Right kidney (tissue), 9 donors: ENCODE measurements at places on chromosomes 2 and 18.

GRCh38 chr2:111930875-111931274, 32.5 kb downstream of the MERTK start:
- DNase-seq, result no peak

- DNase-seq, result no peak
Measured at GRCh38 chr2:10792660-10793400, 19.8 kb downstream of the PDIA6 start.

GRCh38 chr18:79566771-79567431, 112.7 kb upstream of the CTDP1 start:
- DNase-seq, result no peak

DNA sequence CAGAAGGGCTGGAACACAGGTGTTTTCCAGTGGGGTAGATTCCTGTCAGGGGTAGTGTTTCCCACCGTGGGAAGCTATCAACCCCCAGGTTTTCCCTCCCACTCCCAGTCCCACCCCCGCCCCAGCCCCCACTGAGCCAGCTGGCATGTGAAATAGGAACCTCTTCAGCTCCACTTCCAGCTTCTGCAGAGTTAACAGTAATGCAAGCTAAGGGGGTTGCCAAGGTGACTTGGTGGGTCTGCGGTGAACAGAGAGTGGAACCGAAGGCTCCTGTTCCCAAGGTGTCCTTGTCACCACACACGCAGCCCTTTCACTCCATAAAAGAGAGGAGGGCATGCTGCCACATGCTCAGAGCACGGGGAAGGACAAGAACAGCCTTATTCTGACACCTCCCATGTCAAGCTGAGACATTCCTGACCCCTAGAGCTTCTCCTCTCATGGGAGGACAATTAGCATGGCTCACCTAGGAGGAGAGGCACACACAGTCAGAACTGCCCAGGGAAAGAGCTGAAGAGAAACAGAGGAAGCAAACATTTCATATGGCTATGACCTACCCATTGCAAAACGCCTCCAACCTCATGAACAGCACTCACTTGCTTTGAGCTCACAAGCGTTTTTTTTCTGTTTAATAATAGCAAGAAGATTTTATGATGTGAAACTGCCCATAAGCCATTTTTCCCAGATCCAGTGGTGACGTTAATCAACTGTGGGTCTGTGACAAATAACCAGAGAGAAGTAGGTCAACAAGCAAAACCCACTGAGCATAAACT, 39.8 kb upstream of the TBC1D8 start:
- DNase-seq, result peak; percentile 27

- DNase-seq, result no peak
Measured at GRCh38 chr2:240704651-240705050, 13.0 kb downstream of the AQP12A start.

DNA sequence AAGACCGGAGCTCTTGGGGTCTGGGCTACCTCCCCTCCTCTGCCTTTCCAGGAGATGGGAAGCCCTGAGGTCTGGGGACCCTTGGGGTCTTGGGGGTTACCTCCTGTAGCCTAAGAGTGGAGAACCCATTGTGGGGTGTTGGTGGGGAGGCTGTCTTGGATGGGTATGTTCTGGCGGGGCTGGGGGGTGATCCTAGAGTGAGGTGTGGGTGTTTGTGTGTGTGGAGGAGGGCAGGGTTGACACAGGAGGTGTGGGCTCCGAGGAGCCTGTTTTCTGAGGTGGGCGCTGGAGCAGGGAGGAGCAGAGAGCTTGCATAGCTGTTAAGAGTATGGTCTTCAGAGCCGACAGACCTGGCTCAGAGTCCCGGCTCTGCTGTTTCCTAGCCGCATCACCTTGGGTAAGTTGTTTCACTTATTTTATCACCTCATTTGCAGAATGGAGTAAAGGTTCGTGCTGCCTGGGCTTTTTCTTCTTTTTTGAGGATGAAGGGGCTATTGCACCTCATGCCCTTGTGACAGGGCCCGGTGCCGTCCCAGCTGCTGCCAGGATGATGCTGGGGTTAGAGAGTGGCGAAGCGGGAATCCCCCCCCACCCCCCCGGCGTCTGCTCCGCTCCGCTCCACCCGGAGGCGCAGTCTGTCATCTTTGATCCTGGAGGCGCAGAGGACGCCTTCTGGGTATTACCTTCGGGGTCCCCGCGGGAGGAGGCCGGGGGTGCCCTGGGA, 17.2 kb downstream of the TET3 start:
- DNase-seq, result no peak

- no peak for DNase-seq
Measured at GRCh38 chr18:6679201-6679600, 50.3 kb upstream of the ARHGAP28 start.

- DNase-seq, result no peak
Measured at GRCh38 chr2:181036848-181037603, 56.6 kb downstream of the UBE2E3 start.

DNA sequence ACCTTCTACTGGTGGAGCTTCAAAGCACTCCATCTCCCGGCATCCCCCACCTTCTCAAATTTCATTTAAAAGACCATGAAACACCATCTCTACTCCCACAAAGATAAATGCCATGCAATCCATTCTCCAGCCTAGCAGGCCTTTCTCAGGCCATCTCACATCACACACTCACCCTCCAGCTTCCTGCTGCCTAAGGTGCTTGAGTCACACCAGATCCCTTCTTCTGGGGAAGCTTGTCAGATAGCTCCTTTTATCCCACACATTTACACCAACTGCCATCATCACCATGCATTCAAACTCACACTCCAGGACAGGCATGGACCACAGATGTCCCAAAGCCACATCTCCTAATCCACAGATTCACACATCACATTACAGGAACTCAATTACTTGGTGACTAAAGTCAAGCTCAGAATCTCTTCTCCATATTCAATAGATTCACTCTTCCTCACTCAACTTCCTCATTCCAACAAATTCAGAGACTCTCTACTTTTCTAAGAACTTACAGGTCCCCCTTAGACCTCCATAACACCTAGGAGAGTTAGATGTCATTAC, 292.5 kb downstream of the TNS1 start:
- DNase-seq, result no peak

DNA sequence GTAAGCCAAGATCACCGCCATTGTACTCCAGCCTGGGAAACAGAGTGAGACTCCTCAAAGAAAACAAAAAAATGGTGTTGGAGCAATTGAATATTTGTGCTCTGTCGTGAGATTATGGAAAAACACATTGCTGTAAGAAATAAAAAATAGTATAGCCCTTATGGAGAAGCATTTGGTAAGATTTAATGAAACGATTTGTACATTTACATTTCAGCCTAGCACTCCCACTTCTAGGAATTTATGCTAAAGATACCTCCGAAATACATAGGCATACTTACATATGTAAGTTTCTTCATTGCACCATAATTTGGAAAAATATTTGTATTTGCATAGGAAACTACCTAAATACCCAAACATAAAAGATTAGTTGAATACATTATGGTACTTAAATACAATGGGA, 8.7 kb upstream of the DTNB start:
- DNase-seq, result no peak

- no peak for DNase-seq
Measured at GRCh38 chr18:12281861-12282260, 26.2 kb upstream of the TUBB6 start.

- DNase-seq, result no peak
Measured at GRCh38 chr2:174090476-174090875, 125.3 kb upstream of the SP3 start.

GRCh38 chr2:43106559-43107527, 119.6 kb downstream of the ZFP36L2 start:
- DNase-seq, result no peak

GRCh38 chr18:54094474-54094873, 130.0 kb downstream of the MBD2 start:
- DNase-seq, result no peak

DNA sequence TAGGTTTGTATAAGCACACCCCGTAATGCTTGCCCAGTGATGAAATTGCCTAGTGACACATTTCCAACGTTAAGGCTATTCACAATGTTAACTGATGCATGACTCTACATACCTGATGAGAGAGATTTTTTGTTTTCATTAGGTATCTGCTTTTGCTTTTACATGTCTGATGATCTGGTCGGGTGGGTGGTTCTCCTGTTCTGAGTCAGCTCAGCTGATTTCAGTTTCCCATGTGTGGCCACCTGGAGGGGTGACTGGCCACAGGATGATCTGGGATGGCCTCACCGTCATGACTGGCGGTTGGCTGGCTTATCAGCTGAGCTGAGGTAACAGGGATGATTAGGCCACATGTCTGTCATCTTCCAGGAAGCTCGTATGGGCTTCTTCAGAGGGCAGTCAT, 33.8 kb upstream of the ACYP2 start:
- no peak for DNase-seq

GRCh38 chr2:49021271-49021670, 133.0 kb downstream of the FSHR start:
- DNase-seq, result no peak

DNA sequence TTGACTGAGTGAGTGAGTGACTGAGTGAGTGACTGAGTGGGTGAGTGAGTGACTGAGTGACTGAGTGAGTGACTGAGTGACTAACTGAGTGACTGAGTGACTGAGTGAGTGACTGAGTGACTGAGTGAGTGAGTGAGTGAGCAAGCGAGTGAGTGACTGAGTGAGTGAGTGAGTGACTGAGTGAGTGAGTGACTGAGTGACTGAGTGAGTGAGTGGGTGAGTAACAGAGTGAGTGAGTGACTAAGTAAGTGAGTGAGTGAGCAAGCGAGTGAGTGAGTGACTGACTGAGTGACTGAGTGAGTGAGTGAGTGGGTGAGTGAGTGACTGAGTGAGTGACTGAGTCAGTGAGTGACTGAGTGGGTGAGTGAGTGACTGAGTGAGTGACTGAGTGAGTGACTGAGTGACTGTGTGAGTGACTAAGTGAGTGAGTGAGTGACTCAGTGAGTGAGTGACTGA, 11.9 kb downstream of the MAL start:
- DNase-seq, result no peak

DNA sequence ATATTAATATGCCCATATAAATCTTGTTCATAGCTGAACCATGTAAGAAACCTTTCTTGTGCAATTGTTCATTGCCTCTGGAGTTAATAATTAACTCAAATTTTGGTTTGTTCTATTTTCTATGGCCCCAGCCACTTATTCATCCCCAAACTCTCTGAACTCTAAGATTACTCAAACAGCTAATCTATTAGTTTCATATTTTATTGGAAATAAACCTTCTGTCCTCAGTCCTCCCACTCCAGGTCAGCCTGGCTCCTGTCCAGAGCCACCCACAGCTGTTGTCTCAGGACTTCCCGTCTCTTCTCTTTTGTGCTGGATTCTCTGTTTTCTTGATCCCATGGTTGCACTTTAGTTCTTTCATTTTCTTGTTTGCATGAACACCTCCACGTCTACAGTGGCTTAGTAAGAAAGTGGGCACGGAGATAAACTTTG, 4.4 kb upstream of the RNF103 start:
- DNase-seq, result no peak

- no peak for DNase-seq
Measured at GRCh38 chr2:149877913-149878312, 290.3 kb upstream of the MMADHC start.

GRCh38 chr2:131641414-131642206, 113.9 kb downstream of the CCDC74A start:
- DNase-seq, result peak; percentile 10

DNA sequence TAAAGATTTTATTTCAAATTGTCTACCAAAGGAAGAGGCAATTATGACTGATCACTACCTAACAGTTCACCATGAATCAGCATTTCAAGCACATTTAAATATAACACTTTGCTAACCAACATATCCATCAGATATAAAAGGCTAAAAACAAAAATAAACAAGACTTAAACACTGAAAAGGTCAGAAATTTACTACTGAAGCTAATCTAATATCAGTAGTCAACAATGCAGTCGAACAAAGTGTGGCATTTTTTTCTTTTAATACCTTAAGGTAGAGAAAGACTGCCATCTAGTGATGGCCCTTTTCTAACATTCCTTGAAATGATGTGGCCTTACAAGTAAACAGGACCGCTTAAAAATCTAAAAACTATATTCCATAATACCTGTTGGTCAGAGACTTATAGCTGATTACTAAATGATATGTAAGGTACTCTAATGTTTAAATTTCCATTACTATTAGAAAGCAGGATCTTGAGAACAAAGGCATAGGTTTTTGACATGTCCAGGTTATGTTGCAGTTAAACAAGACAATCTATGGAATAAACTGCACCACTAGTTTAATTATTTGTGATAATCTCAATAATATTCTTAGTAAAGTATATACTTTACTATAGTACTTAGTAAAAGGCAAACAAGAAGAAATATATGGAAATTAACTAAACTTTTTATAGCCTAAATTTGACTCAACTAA, 80.0 kb downstream of the EXOC6B start:
- peak; percentile 25 for DNase-seq

- DNase-seq, result no peak
Measured at GRCh38 chr2:20400787-20401488, 45.9 kb upstream of the RHOB start.

GRCh38 chr2:109209412-109209811, 80.4 kb downstream of the SH3RF3 start:
- no peak for DNase-seq

- no peak for DNase-seq
Measured at GRCh38 chr2:132665401-132666140, 4.4 kb downstream of the LYPD1 start.

DNA sequence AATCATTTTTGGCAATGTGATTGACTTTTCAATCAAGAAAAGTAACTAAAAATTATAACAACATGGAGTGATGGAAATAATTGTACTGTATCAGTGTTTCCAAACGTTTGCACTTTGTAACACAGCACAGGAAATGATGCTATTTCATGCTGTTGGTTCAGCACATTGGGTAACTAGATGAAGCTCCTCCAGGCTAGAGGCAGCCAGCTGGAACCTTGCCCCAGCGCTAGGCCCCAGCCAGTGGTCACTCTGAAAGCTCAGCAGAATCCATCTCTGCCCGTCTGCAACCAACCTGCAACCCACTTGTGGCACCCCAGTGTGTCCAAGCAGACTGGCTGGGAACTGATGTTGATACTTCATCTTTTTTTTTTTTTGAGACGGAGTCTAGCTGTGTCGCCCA, 15.3 kb downstream of the UNC50 start:
- DNase-seq, result no peak

GRCh38 chr2:198375083-198375410, 570.7 kb downstream of the PLCL1 start:
- no peak for DNase-seq

DNA sequence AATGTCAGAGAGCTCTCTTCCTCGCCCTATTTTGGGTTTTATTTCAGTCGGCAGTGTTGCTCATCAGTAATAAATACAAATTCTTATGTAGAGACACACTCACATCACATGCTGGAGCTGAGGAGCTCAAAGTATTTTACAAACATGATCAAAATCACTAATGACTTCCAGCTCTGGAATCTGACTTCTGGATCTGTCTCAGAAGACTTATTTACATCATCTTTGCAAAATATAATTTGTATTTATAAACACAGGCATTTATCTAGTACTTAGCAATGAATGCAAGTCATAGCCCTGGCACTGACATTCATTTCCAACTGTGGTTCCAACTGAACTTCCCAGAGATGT, 327.1 kb downstream of the NCKAP5 start:
- no peak for DNase-seq

DNA sequence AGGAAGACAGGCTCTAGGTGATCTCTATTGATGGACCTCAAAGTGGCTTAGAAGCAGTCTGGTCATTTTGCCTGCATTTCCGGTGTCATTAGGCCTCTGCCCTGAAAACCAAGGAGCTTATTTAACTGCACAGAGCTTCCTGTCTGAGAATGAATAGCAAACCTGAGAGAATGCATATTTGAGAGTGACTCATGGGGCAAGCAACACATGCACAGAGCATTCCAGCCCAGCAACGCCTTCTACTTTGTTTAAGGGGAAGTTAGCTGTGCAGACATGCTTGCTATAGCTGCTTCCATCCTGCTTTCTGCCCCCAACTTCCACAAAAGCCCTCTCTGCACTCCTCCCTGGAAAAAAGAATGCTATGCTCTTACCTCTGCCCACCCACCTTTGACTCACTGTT, 232.8 kb downstream of the GRB14 start:
- DNase-seq, result no peak
